Stimulated activated CD4-positive, alpha-beta T cell treated with anti-CD3 and anti-CD28 coated beads, Interleukin-1b, Interleukin-23, amount 100 ng/mL, for 1 hour (primary cell): ENCODE measurements at places on chromosomes 13 and 19.

- DNase-seq = no peak
Measured at GRCh38 chr19:53866865-53867224, 838 bp upstream of the MYADM start.

DNA sequence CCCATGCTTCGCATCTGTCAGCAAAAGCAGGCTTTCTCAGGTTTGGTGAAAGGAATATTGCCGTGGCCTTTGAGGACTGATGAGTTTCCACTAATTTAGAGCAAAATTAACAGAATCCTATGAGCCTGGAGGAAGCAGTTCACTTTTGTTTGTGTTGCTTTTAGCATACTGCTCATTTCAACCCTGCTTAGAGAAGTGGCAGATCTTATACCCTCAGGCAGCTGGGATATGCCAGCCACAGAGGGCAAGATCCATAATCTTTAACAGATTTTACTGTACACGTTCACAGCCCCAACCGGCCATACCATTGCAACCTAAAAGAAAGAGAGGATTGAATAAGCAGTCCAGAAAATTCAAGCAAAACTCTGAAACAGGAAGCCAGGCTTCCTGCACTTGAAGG is 60.5 kb downstream of the COL4A2 start:
- DNase-seq = no peak

- DNase-seq = no peak
Measured at GRCh38 chr13:93279982-93280381, 53.4 kb downstream of the GPC6 start.

DNA sequence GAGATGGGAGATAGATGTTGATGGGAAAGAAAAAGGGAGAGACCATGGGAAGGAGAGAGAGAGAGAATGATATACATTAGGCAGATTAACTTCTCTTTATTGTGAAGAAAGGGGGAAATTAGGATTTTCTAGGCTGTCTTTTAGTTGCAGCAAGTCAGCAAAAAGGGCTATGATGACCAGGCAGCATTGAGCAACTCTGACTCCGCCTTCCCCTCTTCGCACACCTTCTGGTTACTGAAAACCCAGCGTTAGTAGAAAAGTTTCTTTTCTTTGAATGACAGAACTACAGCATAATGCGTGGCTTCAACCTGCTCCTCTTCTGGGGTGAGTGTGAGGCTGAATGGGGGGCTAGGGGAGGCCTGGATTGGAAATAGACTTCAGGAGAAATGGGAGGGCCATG is at the start of gene ADGRE1:
TSS of gene ADGRE1 (plus strand) at position 264 of the 400 bp plus-strand sequence. CDS start at position 294, 30 bp downstream.
- DNase-seq = no peak

DNA sequence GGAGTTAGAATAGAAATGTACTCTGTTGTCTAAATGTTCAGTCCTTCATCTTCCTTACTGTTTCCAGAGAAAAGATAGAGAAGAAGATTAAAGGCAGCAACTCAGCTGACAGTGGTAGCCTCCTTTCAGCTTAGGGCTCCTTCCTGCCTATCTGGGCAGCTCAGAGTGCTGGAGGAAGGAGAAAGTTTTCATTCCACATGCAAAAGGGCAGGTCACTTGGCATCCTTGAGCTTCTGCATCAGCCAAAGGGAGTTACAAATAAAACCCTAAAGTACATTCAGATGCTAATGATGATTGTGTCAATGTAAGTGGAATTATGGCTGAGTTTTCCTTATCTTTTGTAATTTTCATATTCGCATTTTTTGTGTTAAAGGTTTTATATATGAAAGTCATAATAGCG is 58.9 kb downstream of the ESD start:
- no peak for DNase-seq

DNA sequence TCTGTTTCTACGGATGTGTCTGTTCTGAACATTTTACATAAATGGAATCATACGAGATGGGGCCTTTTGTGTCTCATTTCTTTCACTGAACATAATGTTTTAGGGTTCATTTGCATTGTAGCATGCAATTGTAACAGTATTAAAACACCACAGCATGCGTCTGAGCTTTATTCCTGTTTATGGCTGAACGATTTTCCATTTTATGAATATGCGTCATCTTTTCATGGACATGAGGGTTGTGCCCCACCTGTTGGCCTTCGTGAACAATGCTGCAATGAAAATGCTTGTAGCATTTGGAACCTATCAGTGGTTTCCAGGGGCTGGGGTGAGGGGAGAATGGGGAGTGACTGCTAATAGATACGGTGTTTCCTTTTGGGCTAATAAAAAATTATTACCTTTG is 5.1 kb downstream of the OR10H1 start:
- no peak for DNase-seq

- DNase-seq = no peak
Measured at GRCh38 chr13:48506092-48506701, 26.7 kb downstream of the RCBTB2 start.

DNA sequence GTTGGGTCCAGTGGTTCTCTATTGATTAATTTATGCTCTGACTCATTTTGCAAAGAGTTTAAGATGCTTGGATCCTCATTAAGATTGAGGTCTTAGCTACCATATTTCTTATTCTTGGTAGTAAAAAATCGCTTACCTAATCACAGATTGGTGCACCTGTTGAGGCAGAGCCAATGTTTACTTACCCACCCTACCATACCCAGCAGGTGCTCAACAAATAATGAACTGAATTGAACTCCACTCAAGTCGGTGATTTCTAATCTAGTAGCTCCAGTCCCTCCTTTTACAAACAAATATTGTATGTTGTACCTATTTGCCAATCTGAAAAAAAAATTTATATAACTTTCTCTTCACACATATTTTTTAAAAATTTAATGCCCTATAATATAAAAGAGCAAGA is 361.0 kb downstream of the FGF14 start:
- no peak for DNase-seq

DNA sequence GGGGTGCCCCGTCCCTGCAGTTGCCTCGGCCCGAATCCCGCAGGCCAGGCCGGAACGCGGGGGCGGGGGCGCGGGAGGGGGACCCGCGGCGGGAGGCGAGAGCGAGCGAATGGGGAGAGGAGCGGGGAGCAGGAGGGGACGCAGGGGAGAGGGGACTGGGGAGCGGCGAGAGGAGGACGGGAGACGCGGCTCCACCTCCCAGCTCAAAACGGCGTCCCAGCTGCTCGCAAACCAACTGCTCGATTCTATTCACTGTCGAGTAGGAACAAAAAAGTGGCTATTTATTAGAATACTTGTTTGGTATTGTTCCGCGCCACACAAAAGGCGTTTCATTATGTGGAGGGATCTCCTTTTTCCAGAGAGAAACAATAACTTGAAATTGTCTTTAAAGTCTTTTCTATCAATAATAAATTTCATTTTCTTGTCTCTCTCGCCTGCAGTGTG is 10.6 kb upstream of the SOX1 start:
- no peak for DNase-seq

GRCh38 chr13:26558074-26558805 is 757 bp downstream of the WASF3 start:
- DNase-seq = no peak

GRCh38 chr19:42095814-42096230 is 19.9 kb downstream of the ZNF574 start:
- DNase-seq = no peak

- no peak for DNase-seq
Measured at GRCh38 chr13:98397221-98397620, 179.7 kb downstream of the STK24 start.

- no peak for DNase-seq
Measured at GRCh38 chr13:28251466-28251865, 113.1 kb downstream of the PAN3 start.

DNA sequence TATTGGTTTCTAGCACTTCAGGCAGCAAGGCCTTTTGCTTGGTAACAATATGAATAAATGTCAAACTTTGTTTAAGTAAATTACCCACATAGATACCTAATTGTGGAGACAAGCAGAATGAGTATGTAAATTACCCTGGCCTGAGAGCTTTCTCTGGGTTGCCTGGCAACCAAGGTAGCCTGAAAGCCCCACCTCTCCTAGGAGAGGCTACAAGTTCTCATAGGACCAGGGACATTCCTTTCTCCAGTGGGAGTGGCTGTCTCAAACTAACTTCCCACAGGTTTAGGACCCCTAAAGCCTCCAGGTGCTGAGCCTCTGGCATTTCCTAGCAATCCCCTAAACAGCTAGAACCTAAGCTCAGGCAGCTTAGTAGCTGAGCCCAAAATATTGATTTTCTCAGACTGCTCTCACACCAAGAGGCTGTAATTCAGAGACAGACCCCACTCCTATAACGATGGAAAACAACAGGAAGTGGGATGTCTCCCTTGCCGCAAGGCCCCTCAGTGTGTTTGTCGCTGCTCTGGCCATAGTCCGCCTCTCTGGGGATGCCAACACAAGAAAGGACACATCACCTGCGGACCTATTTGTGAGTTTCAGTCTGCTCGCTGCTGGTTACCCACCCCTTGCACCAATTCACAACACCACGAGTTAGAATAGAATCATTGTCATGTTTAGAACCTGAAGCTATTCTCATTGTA is 207.3 kb downstream of the DLEU7 start:
- DNase-seq = no peak

DNA sequence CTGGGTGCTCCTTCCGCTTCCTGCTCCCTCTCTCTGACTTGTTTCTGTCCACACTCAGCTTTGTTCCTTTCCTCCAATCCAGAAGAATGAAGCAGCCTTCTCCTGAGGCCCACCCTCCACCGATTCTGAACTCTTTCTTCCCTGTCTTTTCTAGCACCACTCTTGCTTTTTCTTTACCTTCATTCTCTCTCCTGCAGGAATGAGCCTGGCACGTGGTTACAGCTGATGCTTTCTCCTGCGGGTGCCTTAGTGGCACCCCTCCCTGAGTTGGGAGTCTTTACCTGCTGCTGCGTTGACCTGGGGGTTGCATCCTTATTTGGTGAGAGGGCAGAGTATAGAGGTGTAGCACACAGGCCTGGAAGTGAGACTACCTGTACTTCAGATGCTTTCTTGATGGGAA is 6.2 kb downstream of the UBAC2 start:
- no peak for DNase-seq

DNA sequence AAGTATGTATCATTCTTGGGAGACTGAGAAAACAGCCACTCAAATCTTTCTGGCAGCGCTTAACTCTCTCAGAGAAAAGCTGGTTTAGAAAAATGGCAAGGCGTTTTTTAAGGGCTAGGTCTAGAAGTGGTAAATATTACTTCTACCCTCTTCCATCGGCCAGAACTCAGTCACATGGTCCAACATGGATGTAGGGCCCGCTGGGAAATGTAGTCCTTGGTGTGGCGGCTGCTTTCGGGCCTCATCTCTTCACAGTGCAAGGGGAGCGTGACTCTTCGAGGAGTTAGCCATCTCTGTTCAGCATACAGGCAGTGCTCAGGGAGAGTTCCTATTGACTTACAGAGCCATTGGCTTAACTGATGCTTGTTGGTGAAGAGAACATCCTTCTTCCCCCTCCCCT is 6.3 kb downstream of the VSTM2B start:
- no peak for DNase-seq

DNA sequence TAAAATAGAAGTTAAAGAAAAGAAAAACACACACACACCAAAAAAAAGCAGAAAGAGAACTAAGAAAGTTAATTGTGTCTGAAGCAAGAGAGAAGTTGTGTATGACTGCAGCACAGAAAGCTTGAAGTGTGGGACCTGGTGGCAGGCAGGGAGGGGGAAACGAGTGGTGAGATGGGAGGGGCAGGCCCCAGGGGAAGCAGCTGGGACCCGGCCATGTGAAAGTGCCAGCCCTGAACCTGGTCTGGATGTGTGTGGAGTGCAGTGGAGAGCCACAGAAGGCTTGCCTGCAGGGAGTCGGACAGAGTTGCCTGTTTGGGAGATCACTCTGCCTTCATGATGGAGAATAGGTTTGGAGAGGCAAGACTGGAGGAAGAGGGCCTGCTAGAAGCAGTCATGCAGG is 199.0 kb downstream of the GGACT start:
- no peak for DNase-seq
